Mesenchymal stem cell (in vitro differentiated cells and primary cell): ENCODE measurements at places on chromosomes 7 and 10.

DNA sequence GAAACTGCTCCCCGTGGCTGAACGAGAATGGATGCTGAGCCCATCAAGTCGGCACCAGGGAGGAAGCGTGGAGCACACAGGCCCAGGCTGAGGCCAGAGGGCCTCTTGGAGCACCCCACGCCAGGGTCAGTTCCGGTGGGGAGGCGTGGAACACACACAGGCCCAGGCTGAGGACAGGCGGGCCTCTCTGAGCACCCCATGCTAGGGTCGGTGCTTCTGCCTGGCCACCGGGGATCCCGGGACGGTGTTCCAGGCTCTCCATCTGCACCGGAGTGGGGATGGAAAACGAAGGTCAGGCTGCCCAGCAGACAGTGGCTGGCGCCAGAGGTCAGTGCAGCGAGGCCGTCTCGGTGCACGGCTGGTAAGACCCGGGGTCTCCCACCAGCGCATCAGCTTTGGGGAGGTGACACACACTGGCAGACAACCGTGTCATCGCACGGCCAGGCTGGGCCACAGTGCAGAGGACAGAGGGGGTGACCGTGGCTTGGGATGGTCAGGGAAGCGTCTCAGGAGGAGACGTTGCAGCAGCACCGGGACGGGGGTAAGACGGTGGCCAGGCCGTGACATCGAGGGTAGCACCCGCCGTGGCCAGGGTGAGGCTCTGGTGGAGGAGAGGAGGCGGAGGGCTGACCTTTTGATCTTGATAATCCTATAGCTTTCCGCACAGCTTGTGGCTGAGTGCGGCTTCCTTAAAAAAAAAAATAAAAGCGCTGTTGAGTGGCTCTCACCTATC lies 203.9 kb downstream of the ELFN1 start:
- DNase-seq, result no peak

GRCh38 chr7:111647881-111648280 lies 85.6 kb upstream of the IMMP2L start:
- DNase-seq, result no peak

GRCh38 chr10:42983591-42983990 lies 93.3 kb upstream of the RET start:
- DNase-seq, result no peak

DNA sequence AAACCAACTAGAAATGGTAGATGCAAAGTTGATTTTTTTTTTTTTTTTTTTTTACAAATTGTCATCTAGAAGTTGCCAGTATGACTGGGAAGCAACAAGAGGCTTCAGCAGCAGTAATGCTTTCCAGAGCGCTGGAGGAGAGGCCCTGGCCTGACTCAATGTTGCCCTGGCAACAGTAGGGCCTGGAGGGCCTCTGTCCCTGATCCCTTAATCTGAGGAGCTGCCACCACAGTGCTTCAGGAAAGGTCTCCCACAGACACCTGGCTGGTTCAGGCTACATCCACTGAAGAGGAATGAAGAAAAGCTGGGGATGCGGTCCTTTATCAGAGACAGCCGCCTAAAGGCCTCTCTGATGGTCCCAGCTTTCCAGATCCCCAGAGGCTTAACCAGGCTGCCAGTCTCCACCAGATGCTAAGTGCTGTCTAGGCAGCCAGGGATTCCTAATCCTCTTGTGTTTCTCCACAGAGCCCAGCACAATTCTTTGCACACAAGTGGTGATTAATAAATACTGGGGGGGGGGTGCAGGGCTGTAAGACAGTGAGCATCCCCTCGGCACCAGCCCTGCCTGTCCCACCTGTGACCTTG lies 33.7 kb downstream of the ZNF777 start:
- DNase-seq, result peak; percentile 6

DNA sequence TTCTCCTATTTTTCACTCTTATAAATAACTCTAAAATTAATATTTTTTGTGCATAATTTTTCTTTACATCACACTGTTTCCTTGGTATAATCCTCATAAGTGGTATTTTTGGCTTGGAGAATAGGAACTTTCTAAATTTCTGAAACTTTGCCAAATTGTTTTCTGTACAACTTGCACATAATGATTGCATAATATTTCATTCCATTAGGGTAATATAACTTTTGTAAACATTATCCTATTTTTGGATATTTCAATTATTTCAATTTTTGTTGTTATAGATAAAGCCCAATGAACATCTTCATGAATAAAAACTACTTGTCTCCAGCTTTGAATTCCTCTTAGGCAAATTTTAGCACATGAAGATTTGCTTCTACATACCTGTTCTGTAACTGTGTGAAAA lies 135.9 kb downstream of the ELAPOR2 start:
- no peak for DNase-seq

GRCh38 chr7:111083413-111083812 lies 7.5 kb upstream of the LRRN3 start:
- DNase-seq, result peak; percentile 55

GRCh38 chr10:118944959-118945633 lies 84.4 kb upstream of the NANOS1 start:
- DNase-seq, result no peak

- DNase-seq, result peak; percentile 48
These were observed 447.9 kb upstream of the PFKP start for GRCh38 chr10:2619472-2619871.

DNA sequence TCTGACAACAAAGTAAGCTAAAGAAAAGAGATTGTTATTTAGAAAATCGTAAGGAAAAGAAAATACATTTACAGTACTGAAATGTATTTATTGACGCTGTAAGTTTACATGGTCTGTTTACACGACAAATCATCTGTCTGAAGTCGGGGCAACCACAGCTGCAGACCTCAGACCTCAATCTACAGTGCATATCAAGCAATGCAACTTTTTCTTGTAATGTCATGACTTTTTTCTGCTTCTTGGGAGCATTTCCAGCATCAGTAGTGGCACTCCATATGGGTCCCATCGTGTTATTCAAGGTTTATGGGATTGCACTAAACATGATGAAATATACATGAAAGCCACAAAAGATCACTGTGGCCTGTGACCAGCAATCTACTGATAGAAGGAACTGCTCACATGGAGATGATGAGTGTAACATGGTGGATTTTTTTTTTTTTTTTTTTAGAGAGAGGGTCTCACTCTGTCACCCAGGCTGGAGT lies 77.1 kb downstream of the MTPN start:
- DNase-seq, result peak; percentile 3

DNA sequence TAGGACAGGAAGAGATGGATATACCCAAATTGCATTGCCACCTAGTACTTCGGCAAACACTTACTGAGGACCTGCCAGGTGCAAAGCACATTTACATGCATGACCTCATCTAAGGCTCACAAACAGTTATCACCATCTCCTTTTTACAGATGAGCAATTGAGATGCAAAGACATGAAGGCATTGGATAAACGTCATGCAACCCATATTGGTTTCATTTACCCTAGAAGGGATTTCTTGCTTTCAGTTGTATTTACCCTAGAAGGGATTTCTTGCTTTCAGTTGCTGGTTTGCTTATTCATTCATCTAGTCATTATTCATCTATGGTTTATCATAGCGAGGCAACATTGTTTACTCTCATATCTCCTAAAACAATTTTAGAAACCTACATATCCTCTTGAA lies 52.2 kb downstream of the STEAP1B start:
- DNase-seq, result no peak

- DNase-seq, result no peak
These were observed 130.4 kb upstream of the GHITM start for GRCh38 chr10:84008878-84009277.

GRCh38 chr10:33211106-33211878 lies 123.2 kb downstream of the NRP1 start:
- DNase-seq, result peak; percentile 68

DNA sequence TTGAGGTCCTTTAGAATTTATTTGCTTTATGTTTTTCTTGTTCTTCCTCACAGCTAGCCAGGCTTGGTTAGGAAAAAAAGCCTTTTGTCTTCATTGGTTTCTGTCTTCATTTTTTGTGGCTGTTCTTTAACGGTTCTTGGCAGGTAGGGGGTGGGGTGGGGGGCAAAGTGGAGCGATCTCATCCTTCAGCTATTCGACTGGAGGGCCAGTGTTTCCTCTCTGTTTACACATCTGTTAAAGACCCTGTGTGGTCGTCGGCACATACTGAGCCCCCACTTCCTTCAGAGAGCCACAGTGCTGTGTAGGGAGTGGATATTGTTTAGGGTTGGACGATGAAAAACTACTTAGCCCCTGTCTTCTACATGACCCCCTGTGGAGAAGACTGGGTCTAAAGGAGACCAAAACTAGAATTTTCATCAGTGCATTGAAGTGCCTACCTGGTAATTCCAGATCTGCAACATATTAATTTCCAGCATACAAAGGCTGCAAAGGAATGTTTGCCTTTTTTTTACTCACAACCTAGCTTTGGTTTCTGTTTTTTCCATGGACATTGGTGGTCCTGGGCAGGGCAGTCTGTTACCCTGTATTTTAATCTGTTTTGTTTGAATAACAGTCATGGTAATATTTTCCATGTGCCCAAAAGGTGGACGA lies 29.0 kb downstream of the PRPF18 start:
- no peak for DNase-seq

GRCh38 chr7:123787220-123788007 lies 38.6 kb upstream of the WASL start:
- DNase-seq, result peak; percentile 62

DNA sequence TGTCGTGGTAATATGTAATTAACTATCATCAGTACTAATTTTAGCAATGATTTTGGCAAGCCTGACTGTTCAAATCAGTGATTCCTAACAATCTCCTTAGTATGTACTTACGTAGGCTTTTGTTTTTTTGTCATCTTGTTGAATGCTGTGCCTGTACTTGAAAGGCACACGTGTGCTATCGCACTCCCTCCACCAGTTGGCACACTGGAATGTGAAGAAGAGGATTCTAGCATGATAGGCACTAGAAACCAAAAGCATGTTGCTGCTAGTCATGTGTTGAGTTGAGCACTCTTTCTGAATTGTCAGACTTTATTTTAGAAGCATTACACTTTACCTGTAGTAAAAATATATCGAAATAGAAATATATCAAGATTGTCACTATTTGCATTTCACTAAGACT lies 59.1 kb downstream of the TASOR2 start:
- no peak for DNase-seq

- peak; percentile 33 for DNase-seq
These were observed 247.4 kb downstream of the PTEN start for GRCh38 chr10:88110822-88111221.

- DNase-seq, result no peak
These were observed 152.8 kb downstream of the FOXP2 start for GRCh38 chr7:114567416-114567815.

DNA sequence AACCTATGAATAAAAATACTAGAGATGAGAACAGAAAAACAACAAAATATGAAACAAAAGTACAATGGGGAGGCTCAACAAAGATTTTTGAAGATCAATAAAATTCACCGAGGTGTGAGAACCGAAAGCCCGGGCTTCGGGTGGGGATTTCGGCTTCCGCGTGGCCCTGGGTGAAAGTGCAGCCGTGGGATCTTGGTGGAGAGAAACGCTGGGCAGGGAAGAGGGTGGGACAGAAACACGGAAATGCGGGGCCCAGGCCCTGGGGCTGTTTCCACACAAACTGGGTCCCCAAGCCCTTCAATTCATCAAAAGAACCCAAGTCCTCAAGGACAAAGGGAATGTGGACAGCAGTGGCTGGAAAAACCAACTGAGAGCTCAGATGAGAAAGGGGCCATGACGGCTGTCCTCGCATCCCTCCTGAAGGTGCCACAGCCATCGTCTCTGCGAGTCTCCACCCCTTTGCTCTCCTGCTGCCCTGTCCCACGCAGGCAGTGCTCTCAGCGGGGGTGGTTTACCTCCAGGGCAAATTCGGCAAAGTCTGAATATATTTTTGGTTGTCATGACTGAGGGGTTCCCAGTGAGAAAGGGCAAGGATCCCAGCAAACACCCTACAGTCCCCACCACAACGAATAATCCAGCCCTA lies 19.7 kb downstream of the FOXL3 start:
- DNase-seq, result no peak

GRCh38 chr10:99531696-99532593 lies 797 bp upstream of the NKX2-3 start:
- DNase-seq, result peak; percentile 66

DNA sequence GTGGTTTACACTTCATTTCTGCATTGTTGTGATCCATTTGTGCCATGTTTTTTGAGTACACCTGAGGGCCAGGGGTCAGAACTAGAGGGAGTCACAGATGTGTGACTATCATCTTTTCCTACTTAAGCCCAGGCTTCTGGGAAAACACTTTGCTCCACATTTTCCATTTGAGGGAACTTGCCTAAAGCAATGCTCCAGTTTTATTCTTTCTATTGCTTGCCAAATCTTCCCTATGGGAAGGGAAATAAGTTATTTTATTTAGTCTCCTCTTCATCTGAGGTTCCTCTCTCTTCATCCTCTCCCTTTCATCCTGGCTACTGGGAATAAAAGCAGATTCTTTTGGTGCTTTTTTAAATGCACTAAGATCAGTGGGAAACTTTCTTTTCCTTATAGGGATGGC lies 179.9 kb upstream of the PRSS58 start:
- DNase-seq, result no peak

DNA sequence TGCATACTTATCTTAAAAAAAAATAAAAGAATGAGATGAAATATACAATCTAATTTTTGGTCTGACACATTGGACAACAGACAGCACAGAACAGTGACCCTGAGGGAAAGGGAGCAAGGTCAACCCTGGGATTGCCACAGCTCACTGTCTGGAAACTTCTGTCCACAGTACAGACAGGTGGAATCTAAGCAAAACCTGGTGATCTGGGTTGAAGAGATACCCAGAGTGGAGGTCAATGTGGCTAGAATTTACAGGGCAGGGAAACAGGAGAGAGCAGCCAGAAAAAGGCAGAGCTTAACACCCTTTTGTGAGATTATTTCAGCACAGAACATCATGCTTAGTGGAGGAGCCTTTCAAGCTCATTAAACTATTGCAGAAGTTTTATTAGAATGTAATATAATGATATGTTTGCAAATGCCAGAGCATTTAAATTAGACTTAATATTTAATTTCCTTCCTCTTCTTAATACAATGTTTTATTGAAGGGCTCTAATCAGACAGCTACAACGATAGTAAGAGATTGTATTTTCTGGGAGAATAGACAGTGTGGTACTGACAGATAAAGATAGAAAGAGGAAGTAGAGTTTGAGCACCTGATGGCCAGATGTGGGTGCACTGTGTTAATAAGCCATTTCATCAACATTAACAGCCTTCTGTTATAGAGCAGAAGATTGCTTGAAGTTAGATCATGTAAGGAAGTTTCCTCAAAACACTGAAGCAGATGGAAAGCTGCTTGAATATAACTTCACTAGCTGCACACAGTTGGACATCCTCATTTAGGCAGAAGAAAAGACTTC lies 309.4 kb downstream of the HGF start:
- DNase-seq, result no peak

- peak; percentile 43 for DNase-seq
These were observed 55.7 kb upstream of the ZRANB1 start for GRCh38 chr10:124886195-124886594.
